Mucosa of descending colon (tissue), 3 donors: ENCODE measurements at places on chromosomes 1 and 21.

GRCh38 chr1:192805832-192806323 lies 3.0 kb upstream of the RGS2 start:
- DNase-seq, result no peak

DNA sequence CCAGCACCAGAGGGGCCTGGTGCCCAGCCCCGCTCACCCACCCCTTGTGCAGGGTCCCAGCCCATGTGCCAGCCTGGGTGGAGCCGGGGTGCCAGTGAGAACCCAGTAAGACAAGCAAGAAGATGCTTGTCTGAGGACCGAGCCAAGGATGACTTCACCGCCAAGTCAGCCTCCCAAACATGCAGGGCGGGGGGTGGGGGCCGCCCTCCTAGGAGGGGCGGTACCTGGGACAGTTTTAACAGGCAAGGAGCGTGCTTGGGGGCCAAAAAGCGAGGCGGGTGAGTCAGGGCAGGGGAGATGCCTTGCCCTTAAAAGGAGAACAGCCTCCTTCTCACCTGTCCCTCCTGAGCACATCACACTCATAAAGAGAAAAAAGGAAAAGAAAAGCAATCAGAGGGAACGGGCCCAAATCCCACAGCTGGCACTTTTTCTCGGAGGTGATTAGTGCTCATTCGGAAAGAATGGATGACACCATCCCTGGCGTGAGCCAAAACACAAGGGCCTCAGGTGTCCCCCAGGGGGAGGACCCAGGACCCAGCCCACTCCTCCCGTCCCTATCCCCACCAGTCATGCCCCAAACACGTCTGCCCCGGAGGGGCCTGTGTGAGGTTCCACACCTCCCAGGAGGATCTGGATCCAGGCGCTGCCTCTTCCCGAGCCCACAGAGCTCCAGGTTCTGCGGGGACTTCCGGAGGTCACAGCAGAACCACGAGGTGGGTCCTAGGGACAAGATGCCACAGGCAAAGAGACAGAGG lies 77.6 kb upstream of the IFFO2 start:
- no peak for DNase-seq

GRCh38 chr1:41868241-41868998 lies 50.3 kb downstream of the HIVEP3 start:
- no peak for DNase-seq

GRCh38 chr1:63330331-63330916 lies 8.1 kb downstream of the FOXD3 start:
- no peak for DNase-seq

- no peak for DNase-seq
Measured at GRCh38 chr1:224710196-224710595, 94.1 kb downstream of the CNIH3 start.

DNA sequence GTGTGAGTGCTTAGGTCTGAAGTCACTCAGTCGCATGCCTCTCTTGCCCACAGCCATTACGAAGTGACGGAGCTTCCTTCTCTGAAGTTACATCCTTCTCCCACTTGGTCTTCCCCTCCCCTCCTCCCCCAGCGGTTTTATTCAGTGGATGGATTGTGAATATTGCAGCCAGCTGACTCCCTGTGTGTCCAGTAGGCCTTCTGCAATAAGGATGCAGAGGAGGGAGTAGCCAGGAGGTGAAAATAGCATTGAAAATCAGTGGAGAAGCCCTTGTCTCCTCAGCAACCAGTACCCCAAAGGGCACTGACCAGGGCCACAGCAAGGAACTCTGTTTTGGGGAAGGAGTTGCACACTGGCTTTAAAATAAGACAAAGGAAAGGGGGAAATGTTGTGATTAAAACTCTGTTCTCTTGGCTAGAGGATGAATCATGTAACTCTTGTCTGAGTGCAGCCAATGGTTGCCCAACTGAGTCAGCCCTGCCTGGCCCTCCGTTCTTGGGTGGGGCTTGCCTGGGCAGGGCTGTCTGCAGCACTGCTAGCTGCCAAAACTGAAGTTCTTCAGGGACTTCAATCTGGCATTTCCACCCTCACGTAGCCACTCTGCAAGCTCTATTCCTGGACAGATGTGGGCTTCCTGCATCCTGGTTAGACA lies 4.3 kb downstream of the S100A10 start:
- peak; percentile 55 for DNase-seq

DNA sequence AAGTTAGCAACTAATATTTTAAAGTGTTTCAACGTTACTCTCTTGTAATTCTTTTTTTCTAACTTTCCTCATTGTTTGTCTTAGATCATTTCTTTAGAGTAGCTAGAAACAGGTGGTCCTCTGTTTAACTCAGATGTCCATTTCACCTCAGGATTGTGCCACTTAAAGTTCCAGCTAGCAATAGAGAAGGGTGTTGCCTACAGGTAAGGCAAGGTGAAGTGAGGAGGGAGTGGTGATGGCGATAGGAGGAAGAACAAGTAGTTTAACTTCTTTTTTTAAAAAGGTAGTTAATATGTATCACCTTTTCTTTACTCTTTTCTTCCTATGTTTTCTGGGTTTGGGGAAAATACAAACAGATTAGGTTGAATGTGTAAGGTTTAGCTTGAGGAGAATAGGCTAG lies 44.4 kb downstream of the ABCD3 start:
- DNase-seq, result no peak

DNA sequence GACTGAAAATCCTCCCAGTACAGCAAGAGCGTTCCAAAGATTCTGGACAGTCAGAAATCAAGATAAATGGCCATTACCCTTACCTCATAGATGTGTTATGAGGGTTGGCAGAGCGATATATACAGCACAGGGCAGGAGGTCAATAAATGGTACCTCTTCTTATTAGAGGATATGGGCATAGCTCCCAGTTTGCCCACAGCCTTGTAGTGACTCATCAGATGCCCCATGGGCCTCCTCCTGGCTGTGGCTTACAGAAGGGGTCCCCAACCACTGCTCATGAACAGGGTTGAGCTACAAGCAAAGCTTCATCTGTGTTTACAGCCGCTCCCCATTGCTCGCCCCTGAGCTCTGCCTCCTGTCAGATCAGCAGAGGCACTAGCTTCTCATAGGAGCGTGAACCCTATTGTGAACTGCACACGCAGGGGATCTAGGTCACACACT lies 7.3 kb upstream of the IFNGR2 start:
- DNase-seq, result no peak

GRCh38 chr1:67688526-67689219 lies 3.7 kb downstream of the GADD45A start:
- DNase-seq, result no peak

- no peak for DNase-seq
Measured at GRCh38 chr1:206832352-206832880, 33.0 kb upstream of the IL20 start.

GRCh38 chr1:19476450-19477190 lies 8.7 kb downstream of the CAPZB start:
- DNase-seq, result peak; percentile 46

DNA sequence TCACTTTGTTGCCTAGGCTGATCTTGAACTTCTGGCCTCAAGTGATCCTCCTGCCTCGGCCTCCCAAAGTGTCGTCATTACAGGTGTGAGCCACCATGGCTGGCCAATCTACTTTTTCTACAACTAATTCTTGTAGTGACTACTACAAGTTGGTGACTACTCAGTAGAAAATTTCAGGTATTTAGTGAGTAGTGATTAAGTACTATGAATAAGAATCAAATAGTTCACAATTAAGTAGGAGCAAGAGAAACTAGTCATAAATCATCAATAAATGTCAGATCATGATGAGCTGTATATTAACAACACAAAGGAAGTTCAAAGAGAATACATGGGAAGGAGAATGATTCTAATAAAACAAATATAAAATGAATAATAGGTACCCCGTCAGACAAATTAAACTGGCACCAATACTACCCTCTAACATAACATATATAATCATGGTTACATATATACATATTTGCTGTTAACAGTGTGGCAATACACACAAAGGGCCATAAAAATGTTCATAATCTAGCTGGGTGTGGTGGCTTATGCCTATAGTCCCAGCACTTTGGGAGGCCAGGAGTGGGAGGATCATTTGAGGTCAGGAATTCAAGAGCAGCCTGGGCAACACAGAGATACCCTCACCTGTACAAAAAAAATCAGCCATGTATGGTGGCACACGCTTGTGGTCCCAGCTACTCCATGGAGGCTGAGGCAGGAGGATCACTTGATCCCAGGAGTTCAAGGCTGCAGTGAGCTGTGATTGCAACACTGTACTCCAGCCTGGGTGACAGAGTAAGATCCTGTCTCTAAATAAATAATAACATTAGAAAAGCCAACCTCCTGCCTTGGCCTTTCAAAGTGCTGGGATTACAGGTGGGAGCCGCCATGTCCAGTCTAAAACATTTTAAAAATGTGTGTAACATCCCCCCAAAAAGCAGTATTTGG lies 19.1 kb downstream of the YY1AP1 start:
- no peak for DNase-seq

- DNase-seq, result peak; percentile 55
Measured at GRCh38 chr1:107964336-107965109, 457 bp downstream of the VAV3 start.

DNA sequence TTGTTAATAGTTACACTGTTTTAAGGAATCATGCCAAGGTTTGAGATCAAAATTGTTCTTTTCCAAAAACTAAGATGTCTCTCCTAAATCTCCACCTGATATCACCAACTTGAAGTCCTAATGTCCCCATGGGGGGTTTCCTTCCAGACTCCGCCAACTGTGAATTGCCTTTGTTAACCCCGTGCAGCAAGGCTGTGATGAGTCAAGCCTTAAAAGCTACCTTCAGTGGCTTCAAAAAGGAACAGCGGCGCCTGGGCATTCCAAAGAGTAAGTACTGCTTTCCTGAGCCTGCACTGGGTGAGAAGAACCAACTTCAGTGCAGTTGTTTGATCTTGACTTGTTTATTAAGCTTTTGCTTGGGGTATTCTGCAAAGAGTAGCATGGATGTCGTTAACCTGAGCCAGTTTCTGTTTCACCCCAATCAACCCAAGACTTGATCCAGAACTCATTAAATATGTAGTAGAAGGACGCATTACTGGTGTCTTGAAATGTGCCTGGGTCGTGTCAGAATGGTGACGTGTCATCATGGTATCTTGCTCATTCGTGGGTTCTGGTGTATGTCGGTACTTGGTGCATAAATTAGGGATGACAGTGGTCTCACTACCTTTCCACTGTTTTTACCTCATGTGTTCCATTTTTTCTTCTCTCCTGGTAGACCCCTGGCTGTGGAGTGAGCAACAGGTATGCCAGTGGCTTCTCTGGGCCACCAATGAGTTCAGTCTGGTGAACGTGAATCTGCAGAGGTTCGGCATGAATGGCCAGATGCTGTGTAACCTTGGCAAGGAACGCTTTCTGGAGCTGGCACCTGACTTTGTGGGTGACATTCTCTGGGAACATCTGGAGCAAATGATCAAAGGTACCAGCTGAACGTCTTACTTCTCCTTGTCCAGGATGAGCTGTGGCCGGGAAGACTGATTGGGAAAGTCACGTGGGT lies 8.7 kb downstream of the ETS2 start:
- no peak for DNase-seq
